CD4-positive, alpha-beta T cell treated with Interferon gamma for 1 hour (primary cell): ENCODE measurements at places on chromosomes 4 and X.
A peak's percentile ranks its signal among the peaks of the same experiment; 100 is the strongest.

DNA sequence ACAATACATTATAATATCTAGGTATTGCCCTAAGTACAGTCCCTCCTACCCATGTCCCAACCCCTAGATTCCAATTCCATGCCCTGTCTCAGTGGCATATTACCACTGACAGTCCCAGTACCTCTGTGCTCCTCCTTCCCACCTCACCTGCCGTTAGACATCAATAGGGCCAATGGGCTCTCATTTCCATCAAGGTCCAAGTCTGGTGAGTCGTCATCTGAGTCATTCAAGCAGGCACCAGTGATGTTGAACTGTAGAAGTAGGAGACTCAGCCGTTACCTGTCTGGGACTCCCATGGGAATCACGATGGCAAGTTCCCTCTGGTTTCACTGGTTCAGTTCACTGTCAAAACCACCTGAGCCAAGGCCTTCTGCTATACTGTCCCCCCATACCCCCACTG, 51.7 kb downstream of the PHF8 start:
- DNase-seq = no peak

DNA sequence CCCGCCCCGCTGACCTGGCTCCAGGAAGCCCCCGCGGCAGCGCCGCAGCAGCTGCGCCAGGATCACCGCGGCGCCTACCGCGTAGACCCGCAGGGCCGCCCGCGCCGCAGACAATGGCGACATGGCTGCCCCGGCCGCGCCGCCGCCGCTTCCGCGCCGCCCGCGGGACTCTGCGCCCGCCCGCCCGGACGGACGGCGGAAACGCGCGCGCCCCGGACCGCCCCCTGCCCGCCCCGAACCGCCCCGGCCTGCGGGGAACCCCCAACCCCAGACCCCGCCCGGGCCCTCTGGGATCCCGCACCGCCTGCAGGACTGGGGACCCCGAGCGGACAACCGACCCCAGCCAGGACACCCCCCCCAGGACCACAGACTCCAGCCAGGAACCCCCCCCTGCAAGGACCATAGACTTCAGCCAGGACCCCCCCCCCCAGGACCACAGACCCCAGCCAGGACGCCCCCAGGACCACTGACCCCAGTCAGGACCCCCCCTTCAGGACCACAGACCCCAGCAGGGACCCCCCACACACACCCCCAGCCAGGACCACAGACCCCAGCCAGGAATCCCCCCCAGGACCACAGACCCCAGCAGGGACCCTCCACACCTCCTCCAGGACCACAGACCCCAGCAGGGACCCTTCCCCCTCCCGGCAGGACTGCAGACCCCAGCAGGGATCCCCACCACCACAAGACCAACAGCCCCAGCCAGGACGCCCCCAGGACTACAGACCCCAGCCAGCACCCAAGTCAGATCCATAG, at the start of the genes DHRSX and ZBED1:
Gene DHRSX (minus strand): TSS at position 174 of the 756 bp plus-strand sequence. CDS start 51 bp downstream, at position 123.
Gene ZBED1 (minus strand): TSS at position 174 of the 756 bp plus-strand sequence. CDS start 10,257 bp downstream, outside the sequence.
- peak; percentile 55 for DNase-seq

DNA sequence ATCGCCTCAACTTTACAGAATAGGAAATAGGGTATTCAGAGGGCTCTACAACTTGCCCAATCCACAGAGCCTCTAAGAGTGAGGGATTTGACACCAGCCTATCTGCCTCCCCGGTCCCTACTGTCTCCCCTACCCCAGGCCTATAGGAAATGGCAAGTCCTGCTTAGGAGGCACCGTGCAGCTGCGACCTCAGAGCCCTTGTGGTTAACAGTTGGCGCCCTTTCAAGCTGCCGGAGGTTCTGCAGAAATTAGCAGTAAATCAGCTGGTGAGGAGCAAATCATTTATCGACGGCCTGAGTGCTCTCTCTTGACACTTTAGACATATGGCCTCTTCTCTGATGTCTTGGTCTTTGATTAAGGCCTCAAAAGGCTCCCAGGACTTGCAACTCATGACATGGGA, 96.9 kb downstream of the CLNK start:
- DNase-seq = peak; percentile 12

DNA sequence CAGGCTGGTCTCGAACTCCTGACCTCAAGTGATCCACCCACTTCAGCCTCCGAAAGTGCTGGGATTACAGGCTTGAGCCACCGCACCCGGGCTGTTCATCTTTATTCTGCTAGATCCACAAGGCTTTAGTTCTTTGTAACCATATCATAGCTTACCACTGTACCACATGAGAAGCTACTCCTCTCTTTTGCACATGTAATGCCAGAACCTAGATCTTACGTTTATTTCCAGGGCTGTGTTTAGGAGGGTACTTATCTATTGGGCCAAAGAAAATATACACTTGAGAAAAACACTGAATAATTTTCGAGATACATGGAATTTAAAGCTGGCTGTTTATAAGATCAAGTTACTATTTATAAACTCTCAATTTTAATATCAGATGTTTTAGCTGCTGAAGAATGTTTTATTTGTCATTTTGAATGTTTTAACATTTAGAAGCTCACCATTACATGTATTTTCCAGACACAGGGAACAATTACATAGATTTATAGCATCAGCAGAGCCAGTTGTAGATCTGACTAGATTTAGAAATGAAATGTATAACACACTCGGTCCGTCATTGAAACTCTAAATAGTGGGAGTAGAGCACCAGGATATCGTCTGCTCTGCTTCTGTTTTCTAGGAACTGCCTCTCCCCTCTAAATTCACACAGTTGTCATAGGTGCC, 155.3 kb upstream of the HAND2 start:
- DNase-seq = no peak

DNA sequence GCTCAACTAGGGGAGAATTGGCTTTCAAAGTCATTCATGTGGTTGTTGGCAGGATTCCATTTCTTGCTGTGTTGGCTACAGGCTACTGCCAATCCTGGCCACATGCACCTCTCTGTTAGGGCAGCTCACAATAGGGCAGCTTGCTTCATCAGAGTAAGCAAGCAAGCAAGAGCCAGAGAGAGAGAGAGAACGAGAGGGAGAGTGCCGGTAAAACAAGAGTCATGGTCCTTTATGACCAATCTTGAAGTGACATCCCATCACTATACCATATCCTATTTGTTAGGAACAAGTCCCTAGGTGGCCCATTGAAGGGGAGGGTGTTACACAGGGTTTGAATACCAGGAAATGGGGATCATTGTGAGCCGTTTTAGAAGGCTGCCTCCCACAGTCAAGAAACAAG, 33.0 kb upstream of the TLR2 start:
- peak; percentile 26 for DNase-seq

DNA sequence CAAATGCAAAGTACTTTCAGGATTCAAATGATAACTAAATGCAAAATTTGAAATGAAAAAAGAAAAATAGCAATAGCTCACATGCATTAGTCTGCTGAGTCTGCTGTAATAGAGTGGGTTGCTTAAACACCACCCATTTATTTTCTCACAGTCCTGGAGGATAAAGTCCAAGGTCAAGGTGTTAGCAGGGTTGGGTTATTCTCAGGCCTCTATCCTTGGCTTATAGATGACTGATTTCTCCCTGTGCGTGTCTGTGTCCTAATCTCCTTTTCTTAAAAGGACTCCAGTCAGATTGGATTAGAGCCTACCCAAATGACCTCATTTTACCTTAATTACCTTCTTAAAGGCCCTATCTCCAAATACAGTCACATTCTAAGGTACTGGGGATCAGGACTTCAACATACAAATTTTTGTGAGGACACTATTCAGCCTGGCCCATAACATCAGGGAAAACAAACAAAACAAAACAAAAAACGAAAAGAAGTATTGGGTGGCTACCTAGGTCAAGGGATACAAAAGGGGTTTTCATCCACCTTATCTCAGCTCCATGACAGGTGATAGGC, 6.3 kb upstream of the TBL1X start:
- DNase-seq = no peak

- no peak for DNase-seq
These were observed 12.8 kb upstream of the CDKN2AIP start for GRCh38 chr4:183431614-183432013.

DNA sequence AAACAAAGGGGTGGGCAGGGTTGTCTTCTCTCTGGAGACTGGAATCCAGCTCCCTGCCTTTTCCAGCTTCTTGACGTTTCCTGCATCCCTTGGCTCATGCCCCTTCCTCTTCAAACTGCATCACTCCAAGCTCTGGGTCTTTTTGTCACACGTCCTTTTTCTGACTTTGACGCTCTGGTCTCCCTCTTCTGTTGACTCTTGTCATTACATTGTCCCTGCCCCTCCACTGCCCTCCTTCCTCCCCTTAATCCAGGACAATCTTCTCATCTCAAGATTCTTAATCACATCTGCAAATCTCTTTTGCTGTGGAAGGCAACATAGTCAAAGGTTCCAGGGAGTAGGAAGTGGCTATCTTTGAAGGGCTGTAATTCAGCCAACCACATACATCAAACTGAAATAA, 178.3 kb downstream of the TMA16 start:
- DNase-seq = no peak

DNA sequence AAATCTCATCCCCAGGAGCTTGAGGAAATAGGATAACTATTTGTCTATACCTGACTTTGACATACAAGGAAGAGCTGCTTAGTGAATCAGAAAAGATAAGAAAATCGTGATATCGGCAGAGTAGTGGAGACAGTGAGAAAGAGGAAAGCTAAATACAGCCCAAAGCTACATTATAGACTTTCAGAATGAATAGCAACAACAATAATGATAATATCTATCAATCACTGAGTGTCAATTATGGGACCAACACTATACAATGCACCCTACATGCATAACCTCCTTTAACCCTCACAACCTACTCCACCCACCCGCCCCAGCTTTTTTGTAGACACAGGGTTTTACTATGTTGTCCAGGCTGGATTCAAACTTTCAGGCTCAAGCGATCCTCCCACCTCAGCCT, 205.1 kb downstream of the PPP3CA start:
- DNase-seq = no peak

DNA sequence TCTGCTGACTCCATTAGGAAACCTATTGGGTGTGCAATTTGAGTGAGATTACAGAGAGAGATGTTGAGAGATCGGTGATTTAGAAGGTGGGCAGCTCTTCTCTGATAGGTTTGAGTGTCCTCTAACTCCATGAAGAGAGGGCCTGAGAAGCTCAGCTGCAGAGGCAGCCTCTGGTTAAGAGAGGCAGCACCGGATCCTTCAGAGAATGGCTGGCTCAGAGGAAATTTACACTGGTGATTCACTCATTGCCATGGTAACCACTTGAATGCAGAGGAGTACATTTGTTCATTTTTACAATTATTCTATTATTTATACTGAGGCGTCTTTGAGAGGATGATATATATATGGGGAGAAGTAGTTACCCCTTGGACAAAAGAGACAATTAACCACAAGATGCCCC, 171.7 kb downstream of the PDGFRA start:
- no peak for DNase-seq

GRCh38 chr4:54783402-54784110, 125.8 kb downstream of the KIT start:
- DNase-seq = no peak

GRCh38 chr4:18675586-18676525, 654.3 kb upstream of the LCORL start:
- DNase-seq = no peak

GRCh38 chrX:98731821-98732220, 1678.3 kb downstream of the PCDH19 start:
- DNase-seq = no peak

DNA sequence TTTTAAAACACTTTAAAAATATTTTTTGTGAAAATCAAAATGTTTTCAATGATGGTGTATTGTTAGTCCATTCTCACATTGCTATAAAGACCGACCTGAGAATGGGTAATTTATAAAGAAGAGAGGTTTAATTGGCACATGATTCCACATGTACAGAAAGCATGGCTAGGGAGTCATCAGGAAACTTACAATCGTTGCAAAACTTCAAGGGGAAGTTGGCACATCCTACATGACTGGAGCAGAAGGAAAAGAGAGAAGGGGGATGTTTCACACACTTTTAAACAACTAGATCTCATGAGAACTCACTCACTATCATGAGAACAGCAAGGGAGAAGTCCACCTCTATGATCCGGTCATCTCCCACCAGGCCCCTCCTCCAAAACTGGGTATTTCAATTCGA, 110.7 kb downstream of the TMEM47 start:
- no peak for DNase-seq

- no peak for DNase-seq
These were observed 52.5 kb downstream of the COQ2 start for GRCh38 chr4:83232082-83232481.

DNA sequence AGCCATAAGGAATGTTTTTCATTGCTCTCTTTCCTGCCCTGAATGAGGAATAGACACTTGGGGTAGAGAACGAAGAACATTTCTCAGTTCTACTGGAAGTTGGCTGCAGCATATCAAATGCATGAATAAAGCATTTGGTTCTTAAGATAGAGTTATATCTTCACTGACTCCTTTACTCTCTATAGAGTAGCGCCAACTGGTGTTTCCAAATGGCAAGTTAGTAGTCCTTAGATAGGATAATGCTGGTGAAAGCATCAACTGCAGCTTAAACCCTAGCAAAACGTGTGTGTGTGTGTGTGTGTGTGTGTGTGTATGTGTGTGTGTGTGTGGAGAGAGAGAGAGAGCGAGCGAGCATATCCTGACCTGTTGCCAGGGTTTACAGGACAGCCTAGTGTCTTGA, 62.2 kb upstream of the FRMPD4 start:
- DNase-seq = no peak

GRCh38 chr4:78068481-78068880, 11.4 kb downstream of the FRAS1 start:
- no peak for DNase-seq

DNA sequence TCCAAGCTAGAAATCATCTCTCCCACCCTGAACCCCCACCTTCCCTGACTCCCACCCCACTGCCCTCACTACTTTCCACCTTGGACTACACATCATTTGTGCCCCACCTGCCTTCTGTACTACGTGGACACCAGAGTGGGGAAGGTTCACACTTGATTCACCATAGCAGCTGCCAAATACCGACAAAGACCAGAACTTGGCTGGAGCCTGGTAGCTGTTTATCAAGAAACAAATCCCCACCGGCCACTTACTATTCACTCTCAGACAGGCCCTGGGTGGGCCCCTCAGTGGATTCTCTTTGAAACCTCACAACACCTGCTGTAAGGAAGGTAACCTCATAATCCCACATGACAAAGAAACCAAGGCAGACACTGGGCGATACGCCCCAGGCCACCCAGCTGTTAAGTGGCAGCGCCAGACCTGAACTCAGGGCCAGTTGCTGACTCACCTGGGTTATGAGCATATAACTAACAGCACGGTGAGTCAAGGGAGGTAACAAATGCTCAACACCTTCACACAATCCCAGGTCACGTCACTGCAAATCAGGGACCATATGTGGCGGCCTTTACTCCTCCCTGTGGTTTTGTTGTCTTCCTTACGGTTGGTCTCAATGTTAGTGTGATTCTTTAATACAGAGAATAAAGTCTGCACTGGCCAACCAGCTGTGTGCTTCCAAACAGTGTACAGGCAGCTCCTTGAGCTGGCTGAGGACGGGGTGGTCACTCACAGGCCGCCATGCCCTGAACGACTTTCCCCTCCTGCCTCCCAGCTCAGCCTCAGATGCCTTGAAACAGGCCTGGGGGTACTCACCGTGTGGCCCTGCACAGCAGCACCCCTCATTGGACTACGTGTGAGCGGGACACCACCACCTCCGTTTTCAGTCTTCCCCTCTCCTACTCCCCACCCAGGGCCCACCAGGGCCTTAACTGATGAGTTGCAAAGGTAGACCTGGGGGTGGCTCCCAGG, 7.5 kb downstream of the WDR1 start:
- no peak for DNase-seq

- DNase-seq = peak; percentile 43
These were observed 54.5 kb upstream of the BCOR start for GRCh38 chrX:40152173-40152711.

GRCh38 chr4:153114771-153115321, 89.4 kb upstream of the TRIM2 start:
- DNase-seq = peak; percentile 56
